ENCODE measurements at places on chromosomes 13 and 19. TPM values are rescaled to one million over a fixed set of nuclear protein-coding genes. Genes with fewer than 3 reads are reported as not detected.
A peak's percentile ranks its signal among the peaks of the same experiment; 100 is the strongest.

DNA sequence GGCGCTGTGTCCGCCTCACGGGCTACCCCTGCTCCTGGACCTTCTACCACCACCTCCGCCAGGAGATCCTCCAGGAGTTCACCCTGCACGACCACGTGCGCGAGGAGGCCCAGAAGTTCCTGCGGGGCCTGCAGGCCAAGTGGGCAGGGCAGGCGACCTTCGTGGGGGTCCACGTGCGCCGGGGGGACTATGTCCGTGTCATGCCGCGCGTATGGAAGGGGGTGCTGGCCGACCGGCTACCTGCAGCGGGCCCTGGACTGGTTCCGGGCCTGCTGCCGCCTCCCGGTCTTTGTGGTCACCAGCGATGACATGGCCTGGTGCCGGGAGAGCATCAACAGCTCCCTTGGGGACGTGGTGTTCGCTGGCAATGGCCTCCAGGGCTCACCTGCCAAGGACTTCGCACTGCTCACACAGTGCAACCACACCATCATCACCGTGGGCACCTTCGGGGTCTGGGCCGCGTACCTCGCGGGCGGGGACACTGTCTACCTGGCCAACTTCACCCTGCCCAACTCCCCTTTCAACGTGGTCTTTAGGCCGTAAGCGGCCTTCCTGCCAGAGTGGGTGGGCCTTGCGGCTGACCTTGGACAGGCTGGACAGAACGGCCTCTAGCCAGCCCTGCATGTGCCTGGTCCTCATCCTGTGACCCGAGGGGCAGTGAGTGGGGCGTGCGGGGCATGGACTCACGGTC lies 7.8 kb upstream of the NTN5 start:
- DNase-seq = no peak

DNA sequence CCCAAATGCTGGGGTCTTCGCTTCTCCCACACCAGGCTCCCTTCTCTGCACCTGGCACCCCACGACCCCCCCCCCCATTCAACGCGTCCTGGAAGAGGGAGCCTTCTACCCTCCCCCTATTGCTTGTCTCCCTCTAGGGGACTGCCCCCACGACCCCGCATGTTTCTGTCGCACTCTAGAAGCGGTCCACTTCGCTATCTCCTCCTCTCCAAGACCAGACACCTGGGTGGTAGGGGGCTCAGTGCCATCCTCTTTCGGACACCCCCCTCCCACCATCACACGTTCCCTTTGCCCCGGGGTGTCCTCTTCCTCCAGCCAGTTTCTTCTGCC lies 1.5 kb downstream of the TGFB1 start:
- no peak for DNase-seq

DNA sequence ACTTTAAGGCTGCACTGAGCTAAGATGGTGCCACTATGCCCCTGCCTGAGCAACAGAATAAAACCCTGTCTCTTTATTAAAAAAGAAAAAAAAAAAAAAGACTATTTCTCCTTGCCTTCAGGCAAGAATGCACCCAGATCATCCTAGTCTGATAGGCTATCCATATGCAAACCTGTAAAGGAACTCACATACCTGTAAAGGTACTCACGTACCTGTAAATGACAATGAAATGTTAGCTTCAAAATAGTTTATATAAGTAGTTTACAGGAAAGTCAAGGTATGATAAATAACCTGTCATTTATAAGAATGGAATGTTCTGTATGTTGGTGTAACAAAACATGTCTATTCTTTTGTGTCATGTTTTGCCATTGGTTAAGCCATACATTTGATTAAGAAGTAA lies 86.3 kb downstream of the PIBF1 start:
- no peak for DNase-seq

DNA sequence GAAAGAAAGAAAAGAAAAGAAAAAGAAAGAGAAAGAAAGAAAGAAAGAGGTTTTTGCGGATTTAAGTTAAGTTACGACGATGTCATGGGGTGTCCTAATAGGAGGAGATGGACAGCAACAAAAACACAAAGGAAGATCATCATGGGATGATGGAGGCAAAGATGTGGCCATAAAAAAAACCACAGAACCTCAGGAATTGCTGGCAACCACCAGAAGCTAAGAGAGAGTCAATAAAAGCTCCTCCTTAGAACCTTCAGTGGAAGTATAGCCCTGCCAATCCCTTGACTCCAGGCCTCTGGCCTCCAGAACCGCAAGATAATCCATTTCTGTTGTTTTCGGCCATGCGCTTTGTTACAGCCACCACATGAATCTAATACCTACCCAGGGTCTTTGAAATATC lies 11.5 kb downstream of the PLEKHA4 start:
- DNase-seq = no peak

DNA sequence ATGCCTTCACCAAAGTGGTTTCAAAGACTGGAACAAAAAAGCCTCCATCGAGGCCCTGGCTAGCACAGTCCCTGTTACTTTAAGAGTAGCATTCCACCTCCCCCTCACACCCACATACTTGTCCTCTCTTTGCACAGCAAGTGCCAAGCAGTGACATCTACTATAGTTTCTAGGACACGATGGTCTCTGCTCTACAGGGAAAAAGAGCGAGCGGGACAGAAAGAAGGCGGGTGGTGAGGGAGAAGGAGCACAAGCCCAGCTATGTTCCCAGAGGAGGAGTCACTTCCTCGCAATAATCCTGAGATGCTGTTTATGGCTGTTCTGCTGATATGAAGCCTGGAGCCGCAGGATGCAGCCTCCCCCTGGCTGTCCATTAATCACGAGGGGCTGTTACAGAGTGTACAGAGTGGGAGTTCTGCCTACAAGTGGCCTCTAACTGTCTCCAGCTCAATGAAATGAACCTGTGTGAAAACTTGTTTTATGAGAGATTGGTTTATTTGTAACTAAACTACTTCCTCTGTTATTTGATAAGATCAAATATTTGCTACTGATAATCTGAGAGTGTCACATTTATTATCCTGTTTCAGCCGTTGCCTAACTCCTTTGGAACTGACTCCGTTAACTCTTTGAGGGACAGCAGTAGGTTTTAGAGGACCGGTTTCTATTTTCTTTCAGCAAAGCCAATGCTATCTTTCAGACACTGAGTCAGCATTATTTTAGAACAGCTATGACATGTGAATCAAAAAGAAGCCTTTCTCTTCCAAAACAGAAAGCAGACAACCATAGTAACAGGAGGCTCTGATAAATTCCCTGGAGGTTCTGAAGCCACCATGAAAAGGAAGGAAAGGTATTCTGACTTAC lies 208.0 kb downstream of the SPRY2 start:
- DNase-seq = no peak

DNA sequence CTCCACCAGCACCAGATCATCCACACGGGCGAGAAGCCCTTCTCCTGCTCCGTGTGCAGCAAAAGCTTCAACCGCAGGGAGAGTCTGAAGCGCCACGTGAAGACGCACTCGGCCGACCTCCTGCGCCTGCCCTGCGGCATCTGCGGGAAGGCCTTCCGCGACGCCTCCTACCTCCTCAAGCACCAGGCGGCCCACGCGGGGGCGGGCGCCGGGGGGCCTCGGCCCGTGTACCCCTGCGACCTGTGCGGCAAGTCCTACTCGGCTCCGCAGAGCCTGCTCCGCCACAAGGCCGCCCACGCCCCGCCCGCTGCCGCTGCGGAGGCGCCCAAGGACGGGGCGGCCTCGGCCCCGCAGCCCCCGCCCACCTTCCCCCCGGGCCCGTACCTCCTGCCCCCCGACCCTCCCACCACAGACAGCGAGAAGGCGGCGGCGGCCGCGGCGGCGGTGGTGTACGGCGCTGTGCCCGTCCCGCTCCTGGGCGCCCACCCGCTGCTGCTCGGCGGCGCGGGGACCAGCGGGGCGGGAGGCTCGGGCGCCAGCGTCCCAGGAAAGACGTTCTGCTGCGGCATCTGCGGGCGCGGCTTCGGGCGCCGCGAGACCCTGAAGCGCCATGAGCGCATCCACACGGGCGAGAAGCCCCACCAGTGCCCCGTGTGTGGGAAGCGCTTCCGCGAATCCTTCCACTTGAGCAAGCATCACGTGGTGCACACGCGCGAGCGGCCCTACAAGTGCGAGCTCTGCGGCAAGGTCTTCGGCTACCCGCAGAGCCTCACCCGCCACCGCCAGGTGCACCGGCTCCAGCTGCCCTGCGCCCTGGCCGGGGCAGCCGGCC lies 9.4 kb downstream of the ZNF784 start:
- no peak for DNase-seq

LRRC63 gene
- total RNA-seq = 0.52 TPM

- DNase-seq = no peak
These were observed 572.8 kb downstream of the PCDH9 start for GRCh38 chr13:66657165-66657881.

GRCh38 chr19:9018163-9018875 lies 8.1 kb upstream of the MUC16 start:
- DNase-seq = no peak

GRCh38 chr13:74661851-74662250 lies 527.6 kb upstream of the KLF12 start:
- no peak for DNase-seq

DNA sequence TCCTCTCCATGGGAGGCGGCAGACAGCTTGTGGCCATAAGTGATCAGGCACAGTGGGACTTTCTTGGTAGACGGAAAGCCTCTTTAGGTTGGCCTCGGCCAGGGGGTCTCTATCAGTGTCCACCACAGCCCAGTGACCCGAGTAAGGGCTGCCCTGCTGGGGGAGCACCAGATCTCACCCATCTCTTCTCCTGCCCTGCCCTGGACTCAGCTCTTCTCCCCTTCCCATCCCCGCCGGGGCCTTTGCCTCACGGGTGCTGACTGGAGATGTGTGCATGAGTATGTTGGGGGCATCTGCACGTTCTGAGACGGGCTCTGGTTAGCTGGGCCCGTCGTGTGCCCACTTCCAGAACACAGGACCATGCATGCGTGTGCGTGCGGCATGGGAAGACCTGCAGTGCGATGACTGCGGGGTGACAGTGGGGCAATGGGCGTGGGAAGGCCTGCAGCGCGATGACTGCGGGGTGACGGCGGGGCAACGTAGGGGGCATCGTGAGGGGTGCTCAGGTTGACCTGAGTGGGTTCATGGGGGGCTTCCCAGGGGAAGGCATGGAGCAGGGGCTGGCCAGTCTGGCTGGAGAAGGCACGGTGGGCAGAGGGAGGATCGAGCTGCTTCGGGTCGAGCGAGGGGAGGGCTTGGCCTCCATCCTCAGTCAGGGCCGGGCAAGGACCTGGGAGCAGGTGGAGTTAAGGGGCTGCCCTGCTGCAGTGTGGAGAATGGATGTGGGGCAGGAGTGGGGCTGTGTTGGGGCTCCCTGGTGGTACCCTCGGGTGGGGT lies 15.9 kb downstream of the EPN1 start:
- no peak for DNase-seq

KLK15 gene
- not detected for total RNA-seq

ZNF888 gene
- 9.5 TPM for total RNA-seq

TNNT1 gene
- not detected for total RNA-seq

KCTD12 gene
- total RNA-seq = 12.8 TPM

- no peak for DNase-seq
These were observed 68.3 kb downstream of the SLC6A16 start for GRCh38 chr19:49256691-49257090.

DNA sequence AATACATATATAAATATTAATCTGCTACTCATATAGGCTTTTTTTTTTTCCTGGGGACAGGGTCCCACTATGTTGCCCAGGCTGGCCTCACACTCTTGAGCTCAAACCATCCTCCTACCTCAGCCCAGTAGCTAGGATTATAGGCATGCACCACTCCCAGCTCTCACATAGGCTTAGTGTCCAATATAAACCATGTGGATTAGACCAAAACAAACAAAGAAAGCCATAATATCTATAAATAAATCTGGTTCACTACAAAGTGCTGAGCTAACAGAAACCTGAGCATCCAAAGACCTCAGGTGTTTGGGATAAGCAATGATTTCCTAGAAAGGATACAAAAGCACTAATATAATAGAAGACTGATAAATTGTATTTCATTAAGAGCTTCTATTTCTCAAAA lies 26.0 kb downstream of the TBC1D4 start:
- DNase-seq = no peak

DNA sequence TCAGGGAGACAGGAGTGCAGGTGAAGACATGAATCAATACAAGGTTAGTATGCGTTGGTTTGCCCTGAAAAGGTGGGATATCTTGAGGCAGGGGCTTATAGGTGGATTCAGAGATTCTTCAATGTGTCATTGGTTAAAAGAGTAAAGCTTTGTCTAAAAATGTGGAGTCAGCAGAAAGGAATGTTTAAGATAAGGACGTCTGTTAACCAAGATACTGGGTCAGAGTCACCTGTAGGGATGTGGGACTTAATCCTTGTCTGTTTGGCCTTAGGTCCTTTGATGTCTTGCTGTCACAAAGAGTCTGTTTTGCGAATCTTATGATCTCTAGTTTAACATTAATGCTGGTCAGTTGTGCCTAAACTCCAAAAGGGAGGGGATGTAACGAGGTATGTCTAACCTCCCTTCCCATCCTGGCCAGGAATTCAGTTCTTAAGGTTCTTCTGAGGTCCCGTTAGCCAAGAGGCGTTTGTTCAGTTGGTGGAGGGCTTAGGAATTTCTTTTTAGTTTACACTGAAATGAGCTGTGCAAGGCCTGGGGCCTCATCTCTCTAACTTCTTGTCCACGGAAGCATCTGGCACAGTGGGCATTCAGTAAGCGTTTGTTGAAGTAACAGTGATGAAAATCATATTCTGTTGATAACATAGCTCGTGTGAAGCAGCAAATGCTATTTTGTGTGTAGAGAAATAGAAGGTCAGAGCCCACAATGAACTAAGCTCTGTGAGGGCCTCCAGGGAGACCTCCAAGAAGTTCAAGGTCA lies 96.2 kb upstream of the RNF113B start:
- DNase-seq = no peak

DNA sequence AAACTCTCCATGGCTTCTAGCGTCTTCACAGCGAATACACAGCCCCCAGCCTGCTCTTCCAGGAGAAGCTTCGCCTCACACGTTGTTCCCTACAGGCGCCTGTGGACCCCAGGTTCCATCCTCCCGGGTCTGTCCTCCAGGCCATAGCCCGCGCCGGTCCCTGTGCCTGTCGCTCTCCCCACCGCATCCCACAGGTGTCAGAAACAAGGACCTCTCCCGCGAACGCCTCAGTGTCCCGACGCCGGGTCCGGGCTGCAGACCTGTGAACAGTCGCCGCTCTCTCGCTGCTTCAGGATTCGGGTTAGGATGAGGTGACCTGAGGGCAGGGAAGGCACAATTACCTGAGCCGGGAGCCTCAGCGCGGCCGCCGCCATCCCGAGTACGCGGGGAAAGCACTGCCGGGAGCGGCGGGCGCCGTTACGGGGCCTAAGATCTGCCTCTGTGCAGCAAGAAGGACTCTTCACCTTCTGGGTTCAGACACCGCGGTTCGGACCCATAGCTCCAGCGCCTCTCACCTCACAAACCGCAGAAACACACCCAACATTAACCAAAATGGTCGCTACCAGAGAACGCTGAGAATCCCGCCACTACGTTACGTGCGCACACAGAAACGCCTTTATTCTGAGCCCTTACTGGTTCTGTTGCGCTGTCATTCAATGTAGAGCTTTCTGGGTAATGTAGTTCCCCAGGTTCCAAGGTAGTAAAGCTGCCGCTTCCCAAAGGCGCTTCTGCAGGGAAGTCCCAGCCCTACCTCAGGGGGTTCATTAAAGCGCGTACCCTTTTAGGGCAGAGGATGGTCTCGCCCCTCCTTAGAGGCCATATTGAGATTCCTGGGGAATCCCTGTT lies at the start of gene ZNF418:
Gene ZNF418, minus strand, starts transcription at position 583 of the 846 bp plus-strand sequence. CDS start 1,580 bp downstream, outside the sequence.
- DNase-seq = peak; percentile 33

Measured in naive thymus-derived CD8-positive, alpha-beta T cell (primary cell).